H54 (cell line): ENCODE measurements at places on chromosomes 16 and 17.
A peak's percentile ranks its signal among the peaks of the same experiment; 100 is the strongest.

- DNase-seq: no peak
Measured at GRCh38 chr16:76713191-76713590, 436.0 kb downstream of the CNTNAP4 start.

DNA sequence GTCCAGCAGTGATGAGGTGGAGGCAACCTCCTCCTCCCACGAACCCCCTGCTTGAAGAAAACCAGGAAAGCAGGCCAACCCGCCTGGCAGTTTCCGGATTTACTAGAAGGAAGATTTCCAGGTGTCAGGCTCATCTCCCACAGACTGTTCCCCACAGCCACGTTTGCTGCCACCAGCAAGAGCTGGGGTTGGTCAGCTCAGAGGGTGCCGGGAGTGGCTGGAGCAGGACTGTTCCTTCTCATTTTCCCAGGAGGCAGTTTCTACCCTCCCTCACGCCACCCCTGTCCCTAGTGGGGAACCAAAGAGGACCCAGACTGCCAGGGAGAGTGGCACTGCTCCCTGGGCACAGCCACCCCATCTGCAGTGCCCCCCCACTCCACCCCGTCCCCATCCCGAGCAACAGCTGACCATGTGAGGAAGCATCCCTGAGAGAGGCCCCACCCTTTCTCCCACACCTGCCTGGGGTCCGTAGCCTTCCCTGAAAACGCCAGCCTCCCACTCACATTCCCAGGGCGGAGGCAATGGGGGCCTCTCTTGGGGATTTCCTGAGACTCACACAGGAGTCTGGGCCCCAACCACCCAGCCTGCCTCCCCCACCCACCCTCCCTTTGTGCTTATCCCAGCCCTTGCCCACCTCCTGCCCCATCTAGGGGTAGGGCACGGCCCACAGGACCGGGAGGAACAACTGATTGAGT, 5.9 kb downstream of the KRT17 start:
- DNase-seq: no peak

- no peak for DNase-seq
Measured at GRCh38 chr16:73565263-73565662, 517.3 kb upstream of the ZFHX3 start.

GRCh38 chr16:88170528-88170991, 212.2 kb upstream of the ZNF469 start:
- DNase-seq: no peak

- DNase-seq: no peak
Measured at GRCh38 chr16:3059723-3060242, 5.7 kb upstream of the IL32 start.

DNA sequence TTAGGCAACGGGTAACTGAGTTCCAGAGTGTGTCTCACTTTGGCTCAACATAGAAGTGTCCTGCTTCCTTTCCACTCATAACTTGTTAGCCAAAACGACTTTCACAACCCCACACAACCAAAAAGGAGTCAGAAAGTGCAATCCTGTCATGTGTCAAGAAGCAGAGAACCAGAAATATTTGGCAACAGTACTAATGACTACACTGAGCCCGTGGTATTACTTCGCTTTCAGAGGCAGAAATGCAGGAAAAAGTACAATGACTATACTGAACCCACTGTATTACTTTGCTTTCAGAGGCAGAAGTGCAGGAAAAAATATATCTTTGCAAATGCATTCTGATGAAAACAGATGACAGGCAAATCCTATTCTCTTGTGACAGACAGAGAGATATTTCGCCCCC, 484.6 kb downstream of the KIF2B start:
- DNase-seq: no peak

- DNase-seq: no peak
Measured at GRCh38 chr17:55266051-55266957, 1.5 kb downstream of the HLF start.

- DNase-seq: no peak
Measured at GRCh38 chr17:2549392-2550211, 37.9 kb upstream of the METTL16 start.

DNA sequence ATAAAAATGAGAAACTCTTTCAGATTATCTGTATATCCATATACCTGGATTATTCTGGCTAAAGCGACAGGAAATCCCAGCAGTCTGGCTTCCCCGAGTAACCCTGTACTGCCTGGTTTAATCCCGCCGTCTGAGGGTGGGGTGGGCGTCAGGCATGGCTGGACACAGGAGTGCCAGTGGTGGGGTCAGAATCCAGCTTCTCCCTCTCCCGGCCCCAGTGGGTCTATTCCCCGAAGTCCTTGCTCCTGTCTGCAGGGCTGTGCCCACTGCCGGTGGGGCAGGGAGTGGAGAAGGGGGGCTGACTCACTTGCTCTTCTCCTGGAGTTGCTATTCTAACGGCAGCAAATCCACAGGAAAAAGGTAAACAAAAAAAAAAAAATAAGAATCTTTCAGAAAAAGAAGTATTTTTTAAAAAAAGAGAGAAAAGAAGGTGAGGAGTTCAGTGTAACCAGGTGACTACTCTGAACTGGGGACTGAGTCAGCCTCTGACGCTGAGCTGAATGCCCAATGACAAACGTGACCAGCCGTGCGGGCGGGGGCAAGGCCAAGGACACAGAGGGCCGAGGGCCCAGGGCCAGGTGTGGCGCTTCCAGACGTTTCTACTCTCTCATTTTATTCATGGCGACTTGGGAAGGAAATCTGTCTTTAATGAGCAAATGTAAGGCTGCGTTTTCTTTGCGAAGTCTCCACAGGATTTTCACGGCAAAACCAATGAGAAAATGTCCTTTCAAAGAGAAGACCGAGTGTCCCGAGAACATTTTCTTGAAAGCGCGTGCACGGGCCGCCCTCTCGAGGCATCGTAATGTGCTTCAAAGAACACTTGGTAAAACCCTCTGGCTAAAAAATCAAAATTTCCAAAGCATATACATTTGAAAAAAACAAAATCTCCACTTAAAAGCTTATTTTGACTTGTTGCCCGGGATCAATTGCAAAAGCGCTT, 20.2 kb downstream of the FOXF1 start:
- DNase-seq: no peak

- no peak for DNase-seq
Measured at GRCh38 chr17:49197346-49197998, 12.9 kb downstream of the GNGT2 start.

DNA sequence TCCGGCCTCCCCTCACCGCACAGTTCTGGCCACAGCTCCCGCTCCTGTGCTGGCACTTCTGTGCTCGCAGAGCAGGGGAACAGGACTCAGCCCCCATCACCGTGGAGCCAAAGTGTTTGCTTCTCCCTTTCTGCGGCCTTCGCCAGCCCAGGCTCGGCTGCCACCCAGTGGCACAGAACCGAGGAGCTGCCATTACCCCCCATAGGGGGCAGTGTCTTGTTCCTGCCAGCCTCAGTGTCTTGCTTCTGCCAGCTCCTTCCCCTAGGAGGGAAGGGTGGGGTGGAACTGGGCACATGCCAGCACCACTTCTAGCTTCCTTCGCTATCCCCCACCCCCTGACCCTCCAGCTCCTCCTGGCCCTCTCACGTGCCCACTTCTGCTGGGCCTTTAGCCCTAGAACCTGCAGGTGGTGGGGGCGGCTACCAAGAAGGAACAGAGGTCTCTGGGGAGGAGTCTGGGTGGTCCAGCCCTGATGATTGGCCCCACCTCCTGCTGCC, 645 bp upstream of the ELMO3 start:
- DNase-seq: no peak

- DNase-seq: no peak
Measured at GRCh38 chr16:67731753-67732095, 12.6 kb upstream of the GFOD2 start.

- no peak for DNase-seq
Measured at GRCh38 chr16:87460936-87461335, 31.9 kb downstream of the ZCCHC14 start.

DNA sequence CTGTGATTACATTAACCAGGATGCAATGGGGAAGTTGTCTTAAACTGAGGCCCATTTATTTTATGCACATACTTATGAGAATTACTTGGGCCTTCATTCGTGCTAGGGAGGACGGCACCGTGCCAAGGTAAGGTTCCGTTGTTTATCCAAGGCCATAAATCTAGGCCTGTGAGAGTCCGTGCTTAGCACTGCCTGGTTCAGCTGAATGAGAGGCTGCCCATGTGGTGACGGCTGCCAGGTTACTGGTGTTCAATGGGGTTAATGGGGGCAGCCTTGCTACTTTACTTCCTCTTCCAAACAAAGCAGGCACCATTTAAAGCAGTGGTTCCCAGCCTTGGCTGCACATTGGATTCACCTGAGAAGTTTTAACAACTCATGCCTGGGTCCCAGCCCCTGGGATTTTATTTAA, 135.1 kb upstream of the NOL11 start:
- DNase-seq: no peak

DNA sequence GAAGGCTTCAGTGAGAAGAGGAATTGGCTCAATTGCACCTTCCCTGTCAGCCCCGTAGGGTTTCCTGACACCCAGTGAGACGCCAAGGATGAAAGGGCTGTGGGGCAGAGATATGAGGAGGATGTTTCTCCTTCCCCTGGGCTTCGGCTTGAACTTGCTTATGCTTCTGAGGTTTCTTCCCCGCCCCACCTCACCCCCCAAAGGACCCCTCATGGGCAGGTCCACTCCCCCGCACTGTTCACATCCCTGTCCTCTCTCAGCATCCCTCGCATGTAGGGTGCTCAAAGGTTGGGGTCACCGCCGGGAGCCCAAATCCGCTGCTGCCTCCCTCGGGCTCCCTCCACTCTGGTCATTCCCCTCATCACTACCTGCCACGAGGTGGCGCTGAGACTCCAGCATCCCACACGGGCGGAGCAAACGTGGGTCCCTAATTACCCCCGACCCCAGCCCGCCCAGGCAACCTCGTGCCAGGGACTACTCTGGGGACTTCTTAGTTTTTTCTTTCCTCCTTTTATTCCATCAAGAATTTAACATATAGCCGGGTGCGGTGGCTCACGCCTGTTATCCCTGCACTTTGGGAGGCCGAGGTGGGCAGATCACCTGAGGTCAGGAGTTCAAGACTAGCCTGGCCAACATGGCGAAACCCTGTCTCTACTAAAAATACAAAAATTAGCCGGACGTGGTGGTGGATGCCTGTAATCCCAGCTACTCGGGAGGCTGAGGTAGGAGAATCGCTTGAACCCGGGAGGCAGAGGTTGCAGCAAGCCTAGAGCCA, 3.3 kb upstream of the TRARG1 start:
- DNase-seq: peak; percentile 74

- DNase-seq: no peak
Measured at GRCh38 chr16:82738699-82739098, 111.9 kb downstream of the CDH13 start.

DNA sequence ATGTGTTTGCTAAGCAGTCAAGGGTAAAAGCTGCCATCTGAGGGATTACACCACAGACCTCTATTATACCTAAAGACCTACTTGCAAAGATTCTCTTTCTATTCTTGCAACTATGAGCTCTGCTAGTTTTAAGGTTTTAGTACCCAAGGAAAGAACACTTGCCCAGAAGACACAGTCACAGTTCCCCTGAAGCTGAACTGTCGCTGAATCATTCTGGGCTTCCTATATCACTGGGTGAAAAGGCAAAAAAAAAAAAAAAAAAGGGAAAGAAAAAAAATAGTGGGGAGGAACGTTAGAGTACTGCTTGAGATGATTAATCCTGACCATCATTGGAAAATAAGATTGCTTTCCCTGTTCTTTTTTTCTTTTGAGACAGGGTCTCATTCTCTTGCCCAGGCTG, 37.9 kb downstream of the LYRM1 start:
- DNase-seq: peak; percentile 51

GRCh38 chr17:21287703-21288449, 3.4 kb downstream of the MAP2K3 start:
- DNase-seq: peak; percentile 92

DNA sequence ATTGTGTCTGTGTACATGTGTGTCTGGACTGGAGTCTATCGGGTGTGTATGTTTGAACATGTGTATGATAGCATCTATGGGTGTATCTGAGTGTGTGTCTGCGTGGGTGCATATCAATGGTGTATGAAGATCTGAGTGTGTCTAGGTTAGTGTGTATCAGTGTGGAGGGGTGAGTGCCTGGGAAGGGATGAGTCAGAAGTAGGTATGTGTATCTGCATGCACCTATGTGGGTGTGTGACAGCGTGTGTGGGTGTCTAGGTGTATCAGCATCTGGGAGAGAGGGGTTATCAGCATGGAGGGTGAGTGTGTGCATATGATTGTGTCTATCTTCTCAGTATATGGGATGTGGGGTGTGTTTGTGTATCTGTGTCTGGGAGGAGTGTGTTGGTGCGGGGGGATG, 58.2 kb upstream of the LHX1 start:
- DNase-seq: no peak

DNA sequence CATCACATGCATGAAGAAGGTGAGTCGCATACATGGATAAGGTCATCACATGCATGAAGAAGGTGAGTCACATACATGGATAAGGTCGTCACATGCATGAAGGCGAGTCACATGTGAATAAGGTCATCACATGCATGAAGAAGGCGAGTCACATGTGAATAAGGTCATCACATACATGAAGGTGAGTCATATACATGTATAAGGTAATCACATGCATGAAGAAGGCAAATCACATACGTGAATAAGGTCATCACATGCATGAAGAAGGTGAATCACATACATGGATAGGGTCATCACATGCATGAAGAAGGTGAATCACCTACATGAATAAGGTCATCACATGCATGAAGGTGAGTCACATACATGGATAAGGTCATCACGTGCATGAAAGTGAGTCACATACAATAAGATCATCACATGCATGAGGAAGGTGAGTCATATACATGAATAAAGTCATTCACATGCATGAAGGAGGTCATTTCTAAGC, 105.1 kb upstream of the SDK2 start:
- DNase-seq: no peak

DNA sequence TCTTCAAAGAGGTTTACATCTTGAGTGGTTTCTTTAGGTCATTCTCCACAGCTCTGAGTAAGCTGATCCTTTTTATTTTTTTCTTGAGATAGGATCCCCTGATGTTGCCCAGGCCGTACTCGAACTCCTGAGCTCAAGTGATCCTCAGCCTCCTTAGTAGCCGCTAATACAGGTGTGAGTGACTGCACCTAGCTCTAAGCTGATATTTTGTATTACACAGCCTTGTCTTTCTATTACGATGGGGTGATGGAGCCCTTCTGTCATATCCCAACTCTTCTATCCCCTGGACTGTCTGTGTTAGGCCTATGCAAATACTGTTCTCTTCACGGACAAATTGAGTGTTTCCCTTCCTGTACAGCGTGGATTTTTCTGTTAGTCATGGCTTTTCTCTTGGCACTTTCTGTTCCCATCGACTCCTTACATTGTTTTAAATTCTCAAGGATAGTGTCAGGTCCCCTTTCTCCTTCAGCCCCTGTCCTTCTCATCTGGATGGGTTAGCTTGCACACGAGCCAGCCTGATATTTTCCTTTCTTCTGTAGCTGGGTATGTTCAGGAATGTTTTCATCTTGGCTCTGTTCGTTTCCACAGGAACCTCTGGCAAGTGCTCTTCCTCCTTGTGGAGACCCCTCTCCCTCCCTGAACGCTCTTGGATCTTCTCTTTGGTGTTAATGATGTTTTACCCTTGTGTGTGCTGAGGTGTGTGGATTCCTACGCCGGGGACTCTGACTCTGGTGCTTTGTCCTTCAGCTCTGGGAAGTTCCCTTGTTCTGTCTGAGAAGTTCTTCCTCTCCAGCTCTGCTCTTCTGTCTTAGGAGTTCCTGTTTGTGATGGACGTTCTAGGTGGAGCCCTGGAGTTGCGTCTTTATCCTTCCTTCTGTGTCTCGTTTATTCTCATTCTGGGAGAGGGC, 2.3 kb downstream of the BANP start:
- no peak for DNase-seq

- DNase-seq: no peak
Measured at GRCh38 chr17:8300226-8300625, 5.0 kb upstream of the SLC25A35 start.
